ENCODE measurements at places on chromosomes 1 and 21. TPM values are rescaled to one million over a fixed set of nuclear protein-coding genes. Genes with fewer than 3 reads are reported as not detected.

The TDRD10 gene
- not detected for total RNA-seq

The FAM110D gene
- not detected for total RNA-seq

The PARK7 gene
- 72.3 TPM for total RNA-seq

The LCE2C gene
- total RNA-seq, result not detected

The UROD gene
- total RNA-seq, result 21.7 TPM
